ENCODE measurements at places on chromosomes 7 and 10. TPM values are rescaled to one million over a fixed set of nuclear protein-coding genes. Genes with fewer than 3 reads are reported as not detected.

- H3K27me3 ChIP-seq: no peaks in the 10 kb centered on the region
- DNase-seq: no peak
- H3K4me1 ChIP-seq: peaks cover 39% of the 10 kb centered on the region
- H3K36me3 ChIP-seq: no peaks in the 10 kb centered on the region
These were observed 4.5 kb downstream of the MBL2 start for GRCh38 chr10:52768001-52768532.

- no peak overlapping the region for H3K27ac ChIP-seq
These were observed 122.7 kb downstream of the PRKAG2 start for GRCh38 chr7:151754142-151754590.

DNA sequence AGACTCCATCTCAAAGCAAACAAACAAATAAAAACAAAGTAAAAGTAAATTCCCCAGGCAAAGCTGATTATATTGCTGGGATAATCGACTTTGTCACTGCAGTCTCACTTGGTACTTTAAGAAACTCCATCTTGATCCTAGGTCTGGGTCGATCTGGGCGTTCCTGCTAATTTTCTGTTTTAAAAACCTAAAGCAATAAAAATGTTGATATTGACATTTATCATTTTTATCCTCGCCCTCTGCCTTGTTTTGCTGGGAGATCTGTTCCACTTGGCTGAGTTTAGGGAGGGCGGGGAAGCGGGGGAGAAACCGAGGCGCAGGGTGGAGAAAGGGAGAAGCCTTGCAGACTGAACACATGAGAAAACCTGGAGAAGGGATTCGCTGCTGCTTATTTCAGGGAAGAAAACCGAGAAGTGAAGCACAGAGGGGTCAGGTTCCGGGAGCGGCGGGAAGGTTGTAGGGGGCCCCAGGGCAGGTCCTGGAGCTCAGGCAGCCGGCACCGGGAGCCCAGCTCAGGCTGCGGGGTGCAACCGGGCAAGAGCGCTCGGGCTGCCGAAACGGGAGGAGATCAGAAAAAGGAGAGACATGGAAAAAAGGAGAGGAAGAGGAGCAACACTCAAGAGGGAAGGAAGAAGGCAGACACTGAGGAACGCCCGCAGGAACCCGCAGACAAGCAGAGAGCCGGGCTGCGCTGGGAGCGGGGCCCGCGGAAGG is 27.3 kb upstream of the KMT2C start:
- no peaks in the 10 kb centered on the region for H3K27me3 ChIP-seq
- DNase-seq: no peak
- H3K4me1 ChIP-seq: peaks cover 7% of the 10 kb centered on the region
- no peaks in the 10 kb centered on the region for H3K36me3 ChIP-seq
- H3K27ac ChIP-seq: peak overlapping the region; percentile 91

- no peak for DNase-seq
- H3K27ac ChIP-seq: no peak overlapping the region
- H3K4me3 ChIP-seq: no peak overlapping the region
- H3K36me3 ChIP-seq: no peaks in the 10 kb centered on the region
- no peaks in the 10 kb centered on the region for H3K27me3 ChIP-seq
- peaks cover under 1% of the 10 kb centered on the region for H3K4me1 ChIP-seq
These were observed 22.9 kb downstream of the BTBD16 start for GRCh38 chr10:122293961-122294380.

DNA sequence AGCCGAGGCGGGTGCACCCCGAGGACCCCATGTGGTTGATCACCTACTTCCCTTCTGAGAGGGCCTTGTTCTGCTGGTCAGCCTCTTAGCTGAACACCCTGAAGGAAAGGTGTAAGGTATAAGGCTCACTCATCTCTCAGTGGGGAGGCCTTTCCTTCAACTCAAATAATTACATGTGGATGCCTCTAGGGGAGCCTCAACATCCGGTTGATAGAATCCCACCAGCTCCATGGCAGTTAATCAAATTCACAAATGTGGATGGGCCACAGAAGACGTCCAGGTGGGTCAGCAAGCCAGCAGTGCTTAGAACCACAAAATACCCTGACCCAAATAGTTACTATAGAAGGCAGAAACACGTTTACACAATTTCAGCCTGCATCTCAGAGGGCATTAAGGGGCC is 37.7 kb upstream of the ZNF32 start:
- H3K4me3 ChIP-seq: no peak overlapping the region
- no peaks in the 10 kb centered on the region for H3K36me3 ChIP-seq
- H3K27me3 ChIP-seq: no peaks in the 10 kb centered on the region
- H3K4me1 ChIP-seq: peaks cover 2% of the 10 kb centered on the region
- no peak for DNase-seq
- no peak overlapping the region for H3K27ac ChIP-seq

The PRLHR gene
- total RNA-seq: under 0.01 TPM

The NUTM2D gene
- 1.8 TPM for total RNA-seq

The PPP1R9A gene
- 4.1 TPM for total RNA-seq

The PAPSS2 gene
- 24.3 TPM for total RNA-seq

Measured in liver (tissue), 10 donors.